ENCODE measurements at places on chromosomes 2 and 18. TPM values are rescaled to one million over a fixed set of nuclear protein-coding genes. Genes with fewer than 3 reads are reported as not detected.

HOXD4 gene
- total RNA-seq = 17.1 TPM

BOK gene
- 81.6 TPM for total RNA-seq

TNFRSF11A gene
- 10.5 TPM for total RNA-seq

GRCh38 chr2:45570671-45571334 is 40.3 kb downstream of the SRBD1 start:
- H3K36me3 ChIP-seq = no peaks in the 10 kb centered on the region
- DNase-seq = no peak
- H3K4me1 ChIP-seq = no peaks in the 10 kb centered on the region
- no peak overlapping the region for H3K4me3 ChIP-seq

DNA sequence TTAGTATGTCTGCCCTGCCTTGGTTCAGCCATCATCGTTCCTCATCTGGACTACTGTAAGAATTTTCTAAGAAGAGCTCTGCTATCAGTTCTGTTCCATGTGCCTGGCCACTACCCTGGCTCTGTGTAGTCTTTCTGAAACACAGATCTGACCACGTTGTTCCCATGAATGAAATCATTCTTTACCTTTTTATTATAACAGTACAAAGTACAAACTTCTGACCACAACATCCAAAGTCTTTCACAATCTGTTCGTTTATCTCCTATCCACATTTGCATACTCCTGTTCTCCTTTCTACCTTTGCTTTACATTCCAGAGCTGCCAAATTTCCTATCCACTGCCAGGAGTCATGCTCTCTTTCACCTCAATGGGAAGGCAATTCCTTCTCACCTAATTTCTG is 284.6 kb upstream of the LRP1B start:
- H3K27ac ChIP-seq = no peak overlapping the region
- H3K4me1 ChIP-seq = no peaks in the 10 kb centered on the region
- H3K36me3 ChIP-seq = no peaks in the 10 kb centered on the region
- no peaks in the 10 kb centered on the region for H3K27me3 ChIP-seq

DNA sequence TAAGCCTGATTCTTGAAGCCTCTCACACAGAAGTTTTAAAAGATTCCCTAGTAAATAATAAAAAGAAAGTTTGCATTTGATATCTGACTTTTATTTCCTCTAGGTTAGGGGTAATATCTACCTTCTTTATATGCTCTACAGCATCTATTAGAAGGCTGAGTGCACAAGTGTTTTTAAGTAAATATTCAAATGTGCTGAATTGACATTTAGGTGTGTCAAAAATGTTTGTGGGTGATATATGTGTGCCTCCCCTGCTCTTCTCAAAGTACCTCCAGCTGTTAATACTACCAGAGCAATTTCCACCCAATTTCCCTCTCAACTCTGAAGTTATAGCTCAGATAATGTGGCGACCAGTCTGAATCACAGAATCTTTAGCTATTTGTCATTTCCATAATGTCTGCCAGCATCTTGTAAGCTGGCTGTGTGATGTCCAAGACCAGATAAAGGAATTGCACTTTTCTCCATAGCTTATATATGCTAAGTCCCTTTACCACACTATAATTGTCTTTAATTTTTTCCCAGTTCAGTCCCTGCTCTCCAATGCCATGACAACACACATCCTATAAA is 24.4 kb upstream of the ERMN start:
- H3K27ac ChIP-seq = no peak overlapping the region
- no peak for DNase-seq
- H3K27me3 ChIP-seq = no peaks in the 10 kb centered on the region
- H3K4me3 ChIP-seq = no peak overlapping the region
- H3K36me3 ChIP-seq = no peaks in the 10 kb centered on the region

RMDN2 gene
- 9.6 TPM for total RNA-seq

GRCh38 chr2:208012449-208012848 is 12.9 kb downstream of the PLEKHM3 start:
- no peak overlapping the region for H3K4me3 ChIP-seq
- DNase-seq = no peak
- H3K36me3 ChIP-seq = no peaks in the 10 kb centered on the region
- no peaks in the 10 kb centered on the region for H3K27me3 ChIP-seq
- no peaks in the 10 kb centered on the region for H3K4me1 ChIP-seq
- no peak overlapping the region for H3K27ac ChIP-seq

EMILIN2 gene
- total RNA-seq = 33.3 TPM

NMUR1 gene
- not detected for total RNA-seq

TSPYL6 gene
- total RNA-seq = 1.7 TPM

GRCh38 chr2:129006135-129006886 is 687.6 kb upstream of the HS6ST1 start:
- no peaks in the 10 kb centered on the region for H3K27me3 ChIP-seq
- H3K4me3 ChIP-seq = no peak overlapping the region
- no peak for DNase-seq
- H3K4me1 ChIP-seq = no peaks in the 10 kb centered on the region
- H3K27ac ChIP-seq = no peak overlapping the region

- H3K36me3 ChIP-seq = no peaks in the 10 kb centered on the region
- no peaks in the 10 kb centered on the region for H3K4me1 ChIP-seq
- peak; percentile 48 for DNase-seq
- peak overlapping the region; percentile 70 for H3K27ac ChIP-seq
- no peak overlapping the region for H3K4me3 ChIP-seq
Measured at GRCh38 chr2:128304715-128305554, 13.7 kb downstream of the HS6ST1 start.

DNA sequence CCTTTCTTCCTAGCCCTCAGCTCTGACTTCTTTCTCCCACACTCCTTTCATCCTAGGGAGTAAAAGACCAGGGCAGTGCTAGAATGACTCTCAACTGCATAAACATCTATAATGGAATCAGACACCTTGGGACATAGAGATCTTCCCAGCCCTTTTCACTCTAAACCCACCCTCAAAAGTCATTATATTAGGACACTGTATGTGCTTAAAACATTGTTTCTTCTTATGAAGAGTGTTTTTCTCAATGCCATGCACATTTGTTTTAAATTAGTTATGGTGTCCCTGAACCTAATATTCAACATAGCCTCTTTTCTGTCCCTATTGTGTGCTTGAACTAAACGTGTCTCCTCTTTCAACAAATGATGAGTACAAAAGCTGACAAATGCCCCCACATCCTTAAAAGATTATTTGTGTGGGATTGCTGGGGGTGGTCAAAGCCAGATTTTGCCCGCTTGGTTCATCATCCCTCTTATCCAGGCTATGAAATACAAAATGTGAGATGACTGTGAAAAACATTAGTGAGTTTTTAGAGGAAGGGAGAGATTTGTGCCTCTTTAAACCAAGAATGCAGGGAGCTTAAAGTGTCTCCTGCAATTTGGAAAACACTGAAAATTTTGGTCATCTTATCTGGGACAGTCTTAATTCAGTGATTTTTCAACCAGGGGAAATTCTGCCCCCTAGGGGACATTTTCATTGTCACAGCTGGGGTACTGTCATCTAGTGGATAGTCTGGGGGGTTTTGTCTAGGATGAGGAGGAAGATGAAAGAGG is 29.0 kb downstream of the SERPINB5 start:
- H3K4me1 ChIP-seq = no peaks in the 10 kb centered on the region
- no peak overlapping the region for H3K27ac ChIP-seq
- no peaks in the 10 kb centered on the region for H3K27me3 ChIP-seq
- peak; percentile 43 for DNase-seq

GRCh38 chr2:232339121-232340081 is 39.1 kb upstream of the ALPP start:
- no peaks in the 10 kb centered on the region for H3K4me1 ChIP-seq
- H3K36me3 ChIP-seq = no peaks in the 10 kb centered on the region
- no peak overlapping the region for H3K4me3 ChIP-seq
- no peaks in the 10 kb centered on the region for H3K27me3 ChIP-seq

DNA sequence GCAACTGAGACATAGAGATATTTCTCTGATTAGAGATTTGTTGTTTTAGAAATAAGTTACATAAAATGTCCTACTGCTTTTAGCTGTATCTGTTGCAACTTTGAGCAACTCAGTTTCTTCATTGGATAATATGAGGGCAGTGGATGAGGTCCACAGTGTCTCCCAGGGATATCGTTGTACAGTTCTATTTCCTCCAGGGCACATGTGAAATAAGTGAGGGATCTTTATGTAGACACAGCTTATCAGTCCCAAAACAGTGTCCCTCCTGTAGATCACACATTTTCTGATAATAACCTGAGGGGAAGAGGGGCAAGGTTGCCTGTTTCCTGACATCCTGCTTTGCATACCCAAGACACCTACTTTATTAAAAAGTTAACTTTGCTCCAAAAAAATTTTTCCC is 1231.2 kb upstream of the ZEB2 start:
- H3K36me3 ChIP-seq = no peaks in the 10 kb centered on the region
- no peak for DNase-seq
- H3K27me3 ChIP-seq = no peaks in the 10 kb centered on the region

DNA sequence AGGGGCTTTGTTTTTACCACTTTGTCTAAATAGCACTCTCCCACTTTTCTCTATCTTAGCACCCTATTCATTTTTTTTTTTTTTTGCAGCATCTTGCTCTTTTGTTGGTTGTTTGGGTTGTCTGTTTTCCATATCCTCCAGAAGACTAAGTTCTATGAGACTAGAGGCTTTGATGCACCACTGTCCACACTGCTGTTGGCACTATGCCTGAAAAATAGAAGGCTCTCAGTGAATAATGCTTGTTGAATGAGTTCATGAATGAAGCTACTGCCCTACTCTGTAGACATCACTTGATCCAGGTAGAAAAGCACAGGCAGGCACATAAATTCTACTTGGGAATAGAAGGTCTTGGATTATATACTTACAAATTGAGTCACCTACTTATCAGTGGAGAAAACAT is 7.3 kb downstream of the IL1A start:
- DNase-seq = no peak
- no peak overlapping the region for H3K4me3 ChIP-seq
- H3K4me1 ChIP-seq = no peaks in the 10 kb centered on the region

IL1RL2 gene
- 0.30 TPM for total RNA-seq

DNA sequence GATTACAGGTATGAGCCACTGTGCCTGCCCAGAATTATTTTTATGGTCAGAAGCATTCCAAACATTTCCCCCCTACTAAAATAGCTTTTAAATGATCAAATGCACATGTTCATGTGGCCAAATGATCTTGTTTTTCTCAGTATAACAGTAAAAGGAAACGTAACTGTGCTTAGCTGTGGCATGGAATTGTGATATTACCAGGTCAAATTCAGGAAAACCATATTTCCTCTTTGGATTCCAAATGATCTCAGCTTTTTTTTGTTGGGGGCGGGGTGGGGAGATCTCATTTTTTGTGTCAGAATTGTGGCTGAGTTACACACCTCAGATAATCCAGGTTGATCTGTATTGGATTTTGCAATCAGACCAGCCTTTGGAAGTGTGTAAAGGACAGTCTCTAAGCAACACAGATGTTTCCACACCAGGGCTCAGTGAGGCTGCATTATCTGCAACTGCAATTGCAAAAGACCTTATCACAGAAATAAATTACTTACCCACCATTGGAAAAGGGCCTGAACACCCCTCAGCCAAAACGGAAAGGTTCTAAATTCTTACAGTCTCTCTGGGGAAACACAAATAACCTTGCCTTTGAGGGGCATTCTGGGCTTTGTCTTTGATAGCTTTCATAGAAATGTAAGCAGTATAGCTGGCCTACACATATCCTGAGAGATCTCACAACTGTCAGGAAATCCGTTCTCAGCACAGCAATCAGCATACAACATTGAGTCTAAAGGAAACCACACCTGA is 8.4 kb downstream of the CASP10 start:
- no peaks in the 10 kb centered on the region for H3K4me1 ChIP-seq
- no peak overlapping the region for H3K27ac ChIP-seq
- H3K36me3 ChIP-seq = no peaks in the 10 kb centered on the region
- no peak for DNase-seq
- H3K27me3 ChIP-seq = no peaks in the 10 kb centered on the region
- H3K4me3 ChIP-seq = no peak overlapping the region

DNA sequence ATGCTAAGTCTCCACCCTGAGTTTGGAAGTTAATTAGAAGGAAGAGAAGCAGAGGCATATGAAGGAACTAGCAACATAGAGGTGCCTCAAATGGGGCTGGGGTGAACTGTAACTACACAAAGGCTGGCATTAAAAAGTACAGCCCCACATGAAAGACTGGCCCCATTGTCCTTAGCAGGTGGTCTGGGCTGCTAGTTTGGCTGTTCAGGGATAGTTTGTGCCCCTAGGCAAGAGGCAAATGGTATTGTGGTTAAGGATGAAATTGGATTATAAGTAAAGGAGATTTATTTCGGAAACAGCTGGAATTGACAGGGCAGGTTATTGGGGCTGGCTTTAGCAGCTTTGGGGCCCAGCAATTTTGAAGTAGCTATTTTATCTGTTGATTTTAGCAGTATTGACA is 365.7 kb upstream of the TNP1 start:
- DNase-seq = no peak
- no peak overlapping the region for H3K27ac ChIP-seq
- H3K4me1 ChIP-seq = peaks cover 7% of the 10 kb centered on the region
- H3K36me3 ChIP-seq = no peaks in the 10 kb centered on the region
- no peak overlapping the region for H3K4me3 ChIP-seq

DNA sequence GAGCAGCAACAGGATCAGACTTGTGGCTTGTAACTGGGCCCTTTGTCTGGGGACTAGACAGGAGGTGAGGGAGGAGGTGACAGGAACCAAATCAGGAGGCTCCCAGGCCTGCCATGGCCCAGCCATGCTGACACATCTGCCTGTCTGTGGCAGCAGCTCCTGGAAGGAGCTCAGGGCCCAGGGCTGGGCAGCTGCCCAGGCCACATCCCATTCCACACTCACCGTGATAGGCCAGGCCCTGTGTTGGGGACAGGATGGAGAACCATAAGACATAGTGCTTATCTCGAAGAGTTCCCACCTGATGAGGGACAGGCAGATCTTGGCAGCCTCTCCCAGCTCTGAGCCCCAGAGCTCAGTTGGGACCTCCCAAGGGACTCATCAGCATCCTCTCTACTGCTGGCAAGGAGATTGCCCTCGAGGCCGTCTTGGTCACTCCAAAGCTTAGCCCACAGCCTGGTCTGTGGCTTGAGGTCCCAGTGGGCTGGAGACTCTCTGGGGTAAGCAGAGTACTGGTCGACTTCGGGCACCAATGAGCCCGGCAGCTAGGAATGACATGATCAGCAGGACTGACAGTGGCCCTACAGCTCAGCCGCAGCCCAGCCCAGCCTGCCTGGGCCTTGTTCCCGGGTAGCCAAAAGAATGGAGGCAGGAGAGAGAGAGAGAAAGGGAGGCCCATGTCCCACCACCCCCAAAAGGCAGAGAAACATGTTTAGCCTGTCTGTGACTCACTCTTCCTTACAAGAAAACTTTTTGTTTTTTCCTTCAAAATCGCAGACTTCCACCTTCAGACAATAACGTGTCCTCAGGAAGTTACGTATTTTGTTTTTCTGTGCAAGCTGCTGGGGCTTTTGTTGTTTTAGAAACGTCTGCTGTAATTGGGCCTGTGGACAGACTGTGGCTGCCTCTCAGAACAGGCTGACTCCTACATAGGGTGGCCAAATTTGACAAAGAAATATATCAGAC is 82.1 kb downstream of the HS1BP3 start:
- H3K4me3 ChIP-seq = no peak overlapping the region
- H3K36me3 ChIP-seq = no peaks in the 10 kb centered on the region
- H3K4me1 ChIP-seq = peaks cover 51% of the 10 kb centered on the region
- peak overlapping the region; percentile 87 for H3K27ac ChIP-seq
- DNase-seq = no peak

- H3K36me3 ChIP-seq = peaks cover 45% of the 10 kb centered on the region
- H3K27me3 ChIP-seq = no peaks in the 10 kb centered on the region
- H3K4me1 ChIP-seq = peaks cover 22% of the 10 kb centered on the region
- H3K27ac ChIP-seq = peak within 1 kb of the TSS; percentile 86
- peak within 1 kb of the TSS; percentile 75 for H3K4me3 ChIP-seq
Measured at GRCh38 chr2:95207111-95207961, at the start of gene ZNF892. Gene ZNF892, plus strand, starts transcription at chr2:95207521. Its CDS starts 295 bp downstream, at chr2:95207816.

- no peak for DNase-seq
- H3K4me1 ChIP-seq = peaks cover 15% of the 10 kb centered on the region
- H3K36me3 ChIP-seq = no peaks in the 10 kb centered on the region
- H3K27ac ChIP-seq = peak overlapping the region; percentile 48
- H3K27me3 ChIP-seq = no peaks in the 10 kb centered on the region
Measured at GRCh38 chr2:47751856-47752414, 31.0 kb upstream of the MSH6 start.

SERPINB3 gene
- not detected for total RNA-seq

CFC1 gene
- total RNA-seq = not detected

IL1B gene
- 2.7 TPM for total RNA-seq

All from tibial nerve (tissue), 4 donors.